ENCODE measurements at places on chromosomes 7 and 10.
A peak's percentile ranks its signal among the peaks of the same experiment; 100 is the strongest.

DNA sequence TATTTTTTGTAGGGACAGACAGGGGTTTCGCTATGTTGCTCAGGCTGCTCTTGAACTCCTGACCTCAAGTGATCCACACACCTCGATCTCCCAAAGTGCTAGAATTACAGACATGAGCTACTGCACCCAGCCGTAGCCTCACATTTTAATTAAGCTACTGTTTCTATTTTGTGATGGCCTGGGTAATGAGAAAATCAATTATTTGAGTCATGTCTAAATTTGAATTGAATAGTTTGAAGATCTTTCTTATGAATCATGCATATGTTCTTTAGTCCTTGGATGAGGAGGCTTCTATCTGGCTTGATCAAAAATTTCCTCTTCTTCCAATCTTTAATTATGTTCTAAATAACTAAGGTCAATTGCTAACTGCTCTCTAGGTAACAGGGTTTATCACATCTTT is 175.0 kb downstream of the REEP3 start:
- DNase-seq = no peak

DNA sequence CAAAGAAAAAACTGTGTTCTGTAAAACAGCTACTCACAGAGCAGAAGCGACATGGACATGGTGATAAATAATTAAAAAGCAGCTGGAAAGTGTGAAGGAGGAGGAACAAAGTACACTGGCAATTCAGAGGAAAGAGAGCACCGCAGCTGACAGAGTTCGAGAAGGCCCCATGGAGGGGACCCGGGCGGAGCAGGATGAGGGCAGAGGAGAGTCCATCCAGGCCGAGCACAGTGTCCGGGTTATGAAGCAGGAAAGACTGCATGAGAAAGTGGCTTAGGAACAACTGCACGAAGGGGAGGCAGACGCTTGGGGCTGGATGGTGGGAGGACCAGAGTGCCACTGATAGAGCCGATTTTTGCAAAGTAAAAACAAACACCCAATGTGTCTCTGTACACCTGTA is 185.5 kb downstream of the ZMYND11 start:
- peak; percentile 35 for DNase-seq

GRCh38 chr10:61317706-61318105 is 135.5 kb downstream of the TMEM26 start:
- DNase-seq = no peak

DNA sequence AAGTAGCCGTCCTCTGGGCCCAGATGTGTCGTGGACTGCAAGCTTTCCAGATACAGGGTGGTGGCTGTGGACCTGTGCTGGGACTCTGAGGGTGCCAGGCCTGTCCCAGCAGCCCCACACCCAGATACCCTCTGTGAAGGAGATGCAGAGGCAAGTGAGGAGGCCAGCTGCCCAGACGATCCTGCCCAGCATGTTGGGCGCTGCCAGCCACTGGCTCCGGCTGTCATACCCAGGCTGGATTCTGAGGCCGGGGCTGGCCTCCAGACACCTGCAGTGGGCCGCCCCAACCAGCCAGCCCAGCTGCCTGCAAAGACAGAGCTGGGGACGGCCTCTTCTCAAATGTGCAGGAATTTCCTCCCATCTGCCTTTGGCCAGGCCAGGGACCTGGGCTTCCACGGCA is 39.1 kb upstream of the EBF3 start:
- DNase-seq = no peak

DNA sequence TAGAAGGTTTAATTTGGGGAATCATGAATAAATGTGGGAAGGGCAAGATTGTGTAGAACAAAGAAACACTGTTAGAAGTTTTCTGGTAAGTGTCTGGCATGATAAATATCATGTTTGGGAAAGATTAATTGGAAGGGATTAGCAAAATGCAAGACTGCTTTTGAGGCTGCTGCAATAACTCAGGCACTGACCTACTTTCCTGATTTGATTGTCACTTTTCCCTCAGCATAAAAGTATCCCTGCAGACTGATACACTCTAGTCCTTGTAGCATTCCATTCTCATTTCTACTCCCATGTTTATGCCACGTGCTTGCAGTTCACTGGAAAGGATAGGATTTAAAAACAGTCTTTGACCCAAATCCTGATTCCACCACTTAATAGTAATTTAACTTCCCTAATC is 303.3 kb upstream of the SEMA3A start:
- DNase-seq = no peak

DNA sequence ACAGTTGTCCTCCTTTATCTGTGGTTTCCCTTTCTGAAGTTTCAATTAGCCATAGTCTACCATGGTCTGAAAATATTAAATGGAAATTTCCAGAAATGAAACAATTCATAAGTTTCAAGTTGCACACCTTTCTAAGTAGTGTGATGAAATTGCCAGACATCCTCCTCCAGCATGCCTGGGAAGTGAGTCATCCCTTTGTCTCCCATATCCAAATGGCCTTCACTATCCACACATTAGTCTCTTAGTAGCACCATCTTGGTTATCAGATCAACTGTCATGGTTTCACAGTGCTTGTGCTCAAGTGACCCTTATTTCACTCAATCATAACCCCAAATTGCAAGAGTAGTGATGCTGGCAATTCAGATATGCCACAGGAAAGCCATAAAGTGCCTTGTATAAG is 83.4 kb upstream of the PPP1R9A start:
- no peak for DNase-seq

GRCh38 chr7:95899919-95900513 is 127.7 kb downstream of the DYNC1I1 start:
- DNase-seq = no peak

GRCh38 chr10:91796331-91797047 is 1.7 kb upstream of the TNKS2 start:
- no peak for DNase-seq

GRCh38 chr7:92625617-92626016 is 35.4 kb upstream of the FAM133B start:
- DNase-seq = no peak

GRCh38 chr7:7188091-7188490 is 5.7 kb downstream of the C1GALT1 start:
- DNase-seq = no peak

GRCh38 chr10:86188326-86188725 is 178.3 kb downstream of the GRID1 start:
- DNase-seq = no peak

GRCh38 chr10:58027426-58027825 is 240.3 kb downstream of the IPMK start:
- no peak for DNase-seq

GRCh38 chr7:96729820-96730219 is 20.2 kb upstream of the SEM1 start:
- no peak for DNase-seq

DNA sequence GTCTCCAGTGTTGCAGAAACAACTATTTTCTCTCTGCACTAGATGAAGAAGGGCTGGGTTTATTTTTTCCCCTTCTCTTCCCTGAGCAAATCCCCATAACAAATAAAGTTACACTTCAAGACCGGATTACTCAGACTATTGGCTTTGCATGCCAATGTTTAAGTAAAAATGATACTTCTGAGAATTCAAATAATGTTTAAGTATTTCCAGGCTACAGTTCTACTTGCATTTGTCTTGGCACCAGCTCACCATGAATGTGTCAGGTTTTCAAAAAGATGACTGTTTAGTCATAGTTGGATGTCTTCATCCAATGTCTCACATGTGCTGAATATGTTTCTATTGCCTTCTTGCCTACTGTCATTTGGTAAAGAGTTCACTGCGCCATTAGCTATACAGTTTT is 912.6 kb downstream of the GATA3 start:
- no peak for DNase-seq

- no peak for DNase-seq
Observed at GRCh38 chr7:90720984-90721760, 125.1 kb downstream of the CDK14 start.

- DNase-seq = no peak
Observed at GRCh38 chr10:27646194-27646593, 99.4 kb downstream of the MKX start.

DNA sequence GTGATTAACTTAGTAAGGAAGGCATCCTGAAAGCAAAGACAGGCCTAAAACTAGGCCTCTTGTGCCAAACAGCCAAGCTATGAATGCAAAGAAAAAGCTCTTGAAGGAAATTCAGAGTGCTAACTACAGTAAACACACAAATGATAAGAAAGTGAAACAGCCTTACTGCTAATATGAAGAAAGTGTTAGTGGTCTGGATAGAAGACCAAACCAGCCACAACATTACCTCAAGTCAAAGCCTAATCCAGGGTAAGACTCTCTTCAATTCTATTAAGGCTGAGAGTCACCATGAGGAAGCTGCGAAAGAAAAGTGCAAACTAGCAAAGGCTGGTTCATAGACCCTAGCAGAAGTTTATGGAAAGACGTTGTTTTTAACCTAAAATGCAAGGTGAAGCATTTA is 66.0 kb downstream of the IPMK start:
- no peak for DNase-seq

GRCh38 chr10:77441353-77442166 is 196.0 kb downstream of the KCNMA1 start:
- no peak for DNase-seq

DNA sequence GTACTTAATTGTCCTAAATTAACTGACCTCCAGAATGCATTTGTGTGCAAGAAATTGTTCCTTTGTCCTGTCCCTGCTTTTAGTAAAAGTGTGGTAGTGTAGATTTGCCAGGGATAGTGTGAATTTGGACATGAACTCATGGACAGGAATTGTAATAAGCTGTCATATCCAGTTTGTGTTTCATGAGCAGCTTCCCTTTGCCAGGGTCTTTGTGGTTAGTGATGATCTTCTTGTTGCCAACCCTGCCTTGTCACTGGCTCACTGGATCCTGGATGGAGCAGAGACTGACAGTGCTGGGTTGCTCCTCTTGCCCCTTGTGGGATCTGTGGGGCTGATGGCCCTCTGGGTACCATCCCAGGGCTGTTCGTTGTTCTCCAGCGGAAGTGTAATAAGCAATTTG is 110.1 kb downstream of the CCNY start:
- DNase-seq = no peak

GRCh38 chr7:139575338-139575680 is 51.8 kb downstream of the CLEC2L start:
- DNase-seq = no peak

GRCh38 chr10:121732656-121733445 is 134.6 kb upstream of the FGFR2 start:
- no peak for DNase-seq

GRCh38 chr7:92632791-92633190 is 42.6 kb upstream of the FAM133B start:
- DNase-seq = no peak

GRCh38 chr7:101898106-101898505 is 80.7 kb downstream of the CUX1 start:
- no peak for DNase-seq

DNA sequence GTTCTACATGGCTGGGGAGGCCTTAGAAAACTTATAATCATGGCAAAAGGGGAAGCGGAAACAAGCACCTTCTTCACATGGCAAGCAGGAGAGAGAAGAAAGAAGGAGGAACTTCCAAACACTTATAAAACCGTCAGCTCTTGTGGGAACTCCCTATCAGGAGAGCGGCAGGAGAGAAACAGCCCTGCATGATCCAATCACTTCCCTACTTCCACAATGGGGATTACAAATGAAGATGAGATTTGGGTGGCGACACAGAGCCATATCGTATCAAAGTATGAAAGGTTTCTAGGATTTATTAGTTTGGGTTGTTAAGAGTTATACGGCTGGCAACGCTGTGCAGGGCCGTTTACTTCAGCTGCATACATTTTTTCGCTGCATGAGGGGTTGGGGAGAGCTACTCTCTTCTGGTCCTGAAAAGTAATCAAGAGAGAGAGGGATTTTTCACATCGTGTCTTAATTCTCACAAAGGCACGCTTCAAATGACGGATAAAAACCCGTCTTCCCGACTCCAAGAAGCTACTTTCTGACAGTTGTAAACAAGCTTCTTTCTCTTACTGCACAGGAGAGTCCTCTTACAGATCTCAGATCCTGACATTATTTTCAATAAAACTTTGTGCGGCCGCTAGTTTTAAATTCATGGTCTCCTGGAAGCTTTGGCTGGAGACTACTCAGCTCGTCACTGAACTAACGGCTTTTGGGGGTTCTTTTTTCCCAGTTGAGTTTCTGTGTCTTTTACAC is 751 bp upstream of the GTPBP10 start:
- DNase-seq = no peak

GRCh38 chr7:3518546-3518945 is 217.5 kb downstream of the SDK1 start:
- no peak for DNase-seq

- no peak for DNase-seq
Observed at GRCh38 chr7:20484356-20484755, 131.1 kb upstream of the ABCB5 start.

DNA sequence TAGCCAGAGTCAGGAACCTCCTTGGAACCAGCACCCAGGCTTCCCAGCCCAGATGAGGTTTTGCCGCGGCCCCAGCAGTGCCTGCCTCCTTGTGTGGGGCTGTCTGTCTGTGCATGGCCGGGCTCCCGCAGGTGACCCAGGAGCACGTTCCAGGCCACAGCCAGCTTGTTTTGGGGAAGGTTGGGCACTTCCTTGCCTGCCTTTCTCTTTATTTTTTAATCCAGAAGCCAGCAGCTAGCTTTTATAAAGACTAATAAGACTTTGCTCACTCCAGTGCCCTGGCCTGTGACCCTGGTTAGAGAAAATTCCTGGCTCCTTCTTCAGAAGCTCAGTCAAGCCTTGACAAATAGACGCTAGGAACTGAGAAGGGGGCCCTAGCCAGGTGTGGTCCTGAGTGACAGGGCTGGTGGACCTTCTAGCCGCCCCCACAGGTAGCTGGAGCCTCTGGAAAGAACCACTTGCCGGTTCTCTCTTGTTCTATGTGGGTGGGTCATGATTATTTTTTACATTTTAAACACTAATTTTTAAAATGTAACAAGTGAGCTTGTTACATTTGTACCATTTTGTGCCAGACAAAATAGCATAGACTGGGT is 837 bp downstream of the SLC29A3 start:
- DNase-seq = no peak

- DNase-seq = peak; percentile 80
Observed at GRCh38 chr7:117119192-117119924, 166.1 kb downstream of the ST7 start.

- DNase-seq = peak; percentile 45
Observed at GRCh38 chr10:71093531-71093930, 118.8 kb upstream of the UNC5B start.

GRCh38 chr10:99329304-99329553 is at the start of gene CNNM1:
Gene CNNM1, plus strand, starts transcription at chr10:99329356. Its CDS starts 32 bp downstream, at chr10:99329388.
- no peak for DNase-seq

- no peak for DNase-seq
Observed at GRCh38 chr10:27620430-27621397, 116.6 kb downstream of the RAB18 start.

DNA sequence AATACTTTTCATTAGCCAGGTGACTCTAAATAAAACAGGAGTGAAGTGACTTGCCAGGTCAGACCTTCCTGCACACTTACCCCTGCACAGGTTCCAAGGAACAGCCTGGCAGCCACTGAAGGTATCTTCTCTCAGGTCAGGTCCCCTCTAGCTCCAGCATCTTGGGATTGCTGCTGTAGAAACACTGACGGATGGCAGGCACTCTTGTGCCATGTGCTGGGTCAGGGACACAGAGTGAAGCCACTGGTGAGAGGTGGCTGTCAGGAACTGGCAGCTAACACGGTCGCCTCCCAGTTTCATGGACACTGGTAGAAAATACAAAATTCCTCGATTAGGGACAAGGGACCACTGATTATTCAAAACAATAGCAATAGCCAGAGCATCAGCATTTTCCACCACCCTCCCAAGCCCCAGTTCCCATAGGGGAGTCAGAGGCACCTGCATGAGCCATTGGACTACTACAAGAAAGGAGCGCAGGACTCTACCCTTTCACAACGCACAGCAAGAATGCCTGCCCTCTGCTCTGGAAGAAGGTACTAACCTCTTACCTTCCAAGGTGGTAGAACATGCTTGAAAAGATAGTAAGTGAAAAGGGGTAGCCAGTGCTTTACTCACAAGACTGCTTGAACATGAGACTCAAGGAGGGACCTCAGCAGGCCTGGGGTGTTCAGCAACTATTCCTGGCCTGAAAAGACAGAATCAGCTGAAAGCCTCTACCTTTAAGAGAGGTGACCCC is 5.1 kb upstream of the MYO1G start:
- no peak for DNase-seq
